ENCODE measurements at places on chromosomes 3 and 15.
A peak's percentile ranks its signal among the peaks of the same experiment; 100 is the strongest.

- peak; percentile 70 for DNase-seq
Observed at GRCh38 chr3:48952510-48953118, 34.0 kb downstream of the ARIH2 start.

GRCh38 chr15:87741350-87741749 is 515.2 kb downstream of the NTRK3 start:
- no peak for DNase-seq

GRCh38 chr15:99707473-99708270 is 25.6 kb downstream of the LYSMD4 start:
- peak; percentile 48 for DNase-seq

- DNase-seq = no peak
Observed at GRCh38 chr15:76200083-76200465, 111.2 kb downstream of the ETFA start.

DNA sequence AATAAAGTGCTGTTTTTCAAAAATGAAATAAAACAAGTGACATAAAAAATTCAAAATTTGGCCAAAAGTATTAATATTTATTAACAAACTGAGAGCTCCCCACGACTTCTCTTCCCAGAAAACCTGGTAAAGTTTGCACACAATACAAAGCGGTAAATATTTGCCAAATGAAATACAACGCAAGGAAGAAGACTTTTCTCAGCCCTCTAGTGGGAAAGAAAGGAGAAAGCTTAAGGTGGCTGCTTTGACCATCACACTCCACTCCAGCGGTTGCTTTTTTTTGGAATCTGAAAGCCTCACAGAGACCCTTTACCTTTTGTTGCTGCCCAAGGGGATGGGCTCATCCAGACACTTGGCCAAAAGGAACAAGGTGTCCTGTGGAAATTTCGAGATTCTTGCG is 1.1 kb upstream of the GK5 start:
- DNase-seq = no peak

DNA sequence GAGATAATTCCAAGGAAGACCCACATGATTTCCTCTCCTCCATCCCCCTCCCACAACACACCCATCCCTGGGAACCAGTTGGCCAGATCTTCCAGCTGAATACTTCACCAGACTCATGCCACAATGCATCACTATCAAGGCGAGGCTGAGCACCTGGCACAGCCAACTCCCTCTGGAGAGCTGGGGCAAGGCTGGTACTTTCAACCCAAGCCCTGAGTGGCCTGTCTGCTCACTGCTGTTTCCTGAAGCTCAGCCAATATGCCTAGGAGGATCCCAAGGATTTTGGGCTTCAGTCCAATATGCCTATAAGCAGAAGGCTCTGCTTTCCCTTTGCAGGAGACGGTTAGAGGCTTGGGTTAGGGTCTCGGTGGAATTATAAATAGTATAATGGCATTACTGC is 90.9 kb upstream of the NEO1 start:
- DNase-seq = no peak

DNA sequence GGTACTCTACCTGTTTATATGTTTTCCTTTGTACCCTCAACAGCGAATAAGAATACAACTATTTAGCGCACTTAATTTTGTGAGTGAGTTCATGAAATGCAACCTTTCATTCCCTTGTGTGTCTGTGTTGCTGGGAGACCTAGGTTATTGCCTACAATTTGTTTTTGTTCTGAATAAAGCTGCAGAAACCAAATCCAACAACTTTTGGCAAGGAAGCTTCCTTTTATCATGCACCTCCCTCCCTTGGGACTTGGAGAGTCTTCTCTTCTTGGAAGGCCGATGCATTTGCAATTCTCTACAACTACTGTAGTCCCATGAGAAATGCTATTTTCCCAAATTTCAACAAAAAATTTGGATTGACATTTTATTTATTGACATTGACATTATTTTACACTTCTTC is 1002.4 kb upstream of the CADM2 start:
- DNase-seq = no peak

GRCh38 chr15:89976246-89976600 is 24.9 kb upstream of the ZNF710 start:
- no peak for DNase-seq

GRCh38 chr15:55218056-55218455 is 21.3 kb upstream of the RSL24D1 start:
- no peak for DNase-seq

DNA sequence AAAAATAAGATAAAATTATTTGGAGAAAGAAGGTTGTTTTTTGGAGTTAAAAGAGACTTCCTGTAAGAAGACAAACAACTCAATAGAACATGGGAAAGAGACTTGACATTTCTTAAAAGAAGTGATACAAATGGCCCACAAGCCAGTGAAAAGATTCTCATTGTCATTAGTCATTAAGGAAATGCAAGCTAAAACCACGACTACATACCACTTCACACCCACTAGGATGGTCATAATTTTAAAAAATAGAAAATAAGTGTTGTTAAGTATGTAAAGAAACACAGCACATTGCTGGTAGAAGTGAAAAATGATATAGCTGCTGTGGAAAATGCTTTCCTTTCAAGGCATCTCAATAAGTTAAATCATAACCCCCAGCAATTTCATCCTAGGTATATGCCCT is 44.4 kb upstream of the GK5 start:
- DNase-seq = no peak

All from CD4-positive, alpha-beta T cell treated with Interleukin-6 for 4 hours (primary cell).